CD4-positive, alpha-beta T cell treated with Interleukin-17A for 4 hours (primary cell): ENCODE measurements at places on chromosomes 12 and 14.
A peak's percentile ranks its signal among the peaks of the same experiment; 100 is the strongest.

DNA sequence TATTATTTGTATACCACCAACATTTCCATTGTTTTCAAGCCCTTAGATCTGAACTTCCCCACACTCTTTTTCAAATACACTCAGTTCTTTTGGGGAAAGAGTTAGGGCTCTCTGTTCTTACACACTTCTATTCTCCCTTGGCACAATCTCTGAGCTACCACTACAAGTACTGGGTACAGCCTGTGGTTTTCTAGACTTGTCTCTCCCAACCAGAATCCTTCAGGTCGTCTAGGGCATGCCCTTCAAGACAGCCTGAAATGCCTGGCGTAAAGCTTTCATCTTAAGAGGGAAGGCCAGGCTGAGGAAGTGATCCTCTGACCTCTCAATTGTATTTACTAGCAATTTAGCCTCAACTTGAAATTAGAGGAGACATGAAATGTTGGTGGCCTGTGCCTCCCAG, 1442.0 kb downstream of the AACS start:
- DNase-seq: no peak

GRCh38 chr14:95523051-95523814, 6.8 kb upstream of the SYNE3 start:
- DNase-seq: peak; percentile 53

- DNase-seq: no peak
Measured at GRCh38 chr12:27966870-27967269, 5.7 kb downstream of the PTHLH start.

DNA sequence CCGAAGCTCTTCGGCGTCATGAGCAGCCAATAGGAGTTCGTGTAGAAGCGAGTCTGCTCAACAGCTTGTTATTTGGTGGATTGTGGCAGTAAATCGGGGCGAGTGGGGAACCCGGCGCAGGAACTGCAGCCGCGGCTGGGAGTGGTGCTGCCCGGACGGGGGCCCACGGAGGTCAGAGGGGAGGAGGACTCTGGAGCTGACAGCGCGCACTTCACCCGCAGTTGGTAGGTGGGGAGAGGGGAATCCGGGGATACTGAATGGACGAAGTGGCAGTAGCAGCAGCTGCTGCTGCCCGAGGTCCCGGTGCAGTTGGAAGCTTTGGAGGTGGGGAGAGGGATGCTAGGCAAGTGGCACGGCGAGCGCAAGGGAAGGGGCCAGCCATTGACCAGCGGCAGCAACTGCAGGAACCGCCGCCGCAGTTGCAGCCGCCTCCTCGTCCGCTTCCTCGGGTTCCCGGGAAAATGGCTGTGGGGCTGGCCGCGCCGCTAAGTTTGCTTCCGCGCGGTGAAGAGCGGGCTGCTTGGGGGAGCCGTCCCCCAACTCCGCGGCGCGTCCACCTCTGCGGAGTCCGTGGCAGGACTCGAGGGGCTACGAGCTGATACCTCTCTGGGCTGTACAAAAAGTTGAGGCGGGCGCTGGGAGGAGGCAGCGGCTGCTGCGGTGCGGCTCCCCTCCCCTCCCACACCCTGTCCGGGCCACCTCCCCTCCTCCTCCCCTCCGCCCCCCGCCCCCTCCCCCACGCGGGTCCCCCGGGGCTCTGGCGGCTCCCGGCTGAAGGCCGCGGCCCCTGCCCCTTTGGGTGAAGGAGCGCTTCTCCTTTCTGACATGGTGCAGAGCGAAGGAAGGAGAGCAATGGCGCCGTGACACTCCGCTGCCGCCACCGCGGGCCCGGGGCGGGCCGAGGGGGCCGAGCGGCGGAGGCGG, at the start of gene ARID4A:
Gene ARID4A, plus strand, starts transcription at position 79 of the 924 bp plus-strand sequence. CDS start 1,300 bp downstream, outside the sequence.
- DNase-seq: peak; percentile 83

- no peak for DNase-seq
Measured at GRCh38 chr14:61193476-61193875, 87.7 kb downstream of the TMEM30B start.

DNA sequence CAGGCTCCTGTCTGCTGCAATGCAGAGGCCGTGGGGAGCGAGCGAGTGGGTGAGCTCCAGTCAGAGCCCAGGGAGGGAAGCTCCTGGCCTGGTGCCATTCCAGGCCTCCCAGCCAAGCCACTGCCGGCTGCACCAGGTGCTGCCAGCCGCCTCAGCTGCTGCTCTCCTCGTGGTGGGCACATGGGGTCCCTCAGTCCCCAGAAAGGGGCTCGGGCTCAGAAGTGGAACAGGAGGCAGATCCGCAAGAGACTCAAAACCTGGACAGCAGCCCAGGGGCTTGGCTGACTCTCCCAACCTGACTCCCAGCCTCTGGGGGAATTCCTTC, 2.4 kb downstream of the ABCB9 start:
- DNase-seq: no peak

- no peak for DNase-seq
Measured at GRCh38 chr12:83389237-83389996, 702.7 kb downstream of the TMTC2 start.

- no peak for DNase-seq
Measured at GRCh38 chr12:122889761-122890520, 6.0 kb downstream of the VPS37B start.

GRCh38 chr12:104201238-104202001, 14.2 kb upstream of the TXNRD1 start:
- DNase-seq: peak; percentile 52

GRCh38 chr12:49838973-49839633, 3.8 kb downstream of the BCDIN3D start:
- DNase-seq: peak; percentile 51

DNA sequence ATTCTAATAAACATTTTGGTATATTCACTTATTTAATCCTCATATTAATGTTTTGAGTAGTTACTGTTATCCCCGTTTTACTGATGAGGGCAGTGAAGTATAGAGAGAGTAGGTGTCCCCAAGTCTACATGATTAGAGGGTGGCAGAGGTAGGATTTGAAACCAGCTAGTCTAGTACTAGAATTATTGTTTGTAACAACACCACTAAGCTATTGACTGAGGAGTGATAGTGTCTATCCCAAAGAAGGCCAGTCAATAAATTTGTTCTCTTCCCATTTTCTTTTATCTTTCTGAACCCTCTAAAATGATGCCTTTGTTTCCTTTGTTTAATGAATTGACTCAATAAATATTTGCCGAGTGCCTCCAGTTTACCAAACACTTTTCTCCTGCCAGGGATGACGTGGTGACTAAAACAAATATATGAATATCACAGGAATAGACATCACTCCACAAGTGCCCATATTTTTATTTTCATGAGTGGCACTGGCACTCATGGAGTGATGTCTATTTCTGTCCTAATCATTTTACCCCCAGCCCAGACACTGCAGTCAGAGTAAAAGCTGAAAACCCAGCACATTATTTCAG, 247.5 kb downstream of the SLC16A7 start:
- DNase-seq: no peak

GRCh38 chr14:52279408-52279807, 11.9 kb downstream of the PTGDR start:
- no peak for DNase-seq

DNA sequence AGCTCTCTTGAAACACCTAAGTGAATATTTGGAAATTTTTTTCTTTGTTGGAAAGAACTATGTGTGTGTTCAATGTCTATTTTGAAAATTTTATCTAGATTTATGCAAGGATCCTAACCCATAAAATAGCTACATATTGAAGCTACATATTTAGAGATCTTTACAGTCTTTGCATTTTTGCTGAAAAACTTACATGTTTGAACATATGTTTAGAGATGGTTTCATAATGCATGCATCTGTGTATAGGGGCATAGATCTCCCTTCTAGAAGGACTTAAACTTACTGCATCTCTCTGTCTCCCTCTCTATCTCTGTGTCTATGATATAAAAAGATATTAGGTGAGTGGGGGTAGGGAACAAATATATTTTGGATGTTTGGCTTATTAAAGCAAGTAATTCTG, 8.2 kb upstream of the HOXC4 start:
- DNase-seq: no peak

- no peak for DNase-seq
Measured at GRCh38 chr12:79659961-79660431, 30.8 kb downstream of the PAWR start.
